ENCODE measurements at places on chromosomes 6 and 20.

- DNase-seq: no peak
Measured at GRCh38 chr6:82842721-82843120, 222.9 kb downstream of the UBE3D start.

GRCh38 chr20:45835825-45836224 is 2.2 kb downstream of the SNX21 start:
- peak; percentile 50 for DNase-seq

DNA sequence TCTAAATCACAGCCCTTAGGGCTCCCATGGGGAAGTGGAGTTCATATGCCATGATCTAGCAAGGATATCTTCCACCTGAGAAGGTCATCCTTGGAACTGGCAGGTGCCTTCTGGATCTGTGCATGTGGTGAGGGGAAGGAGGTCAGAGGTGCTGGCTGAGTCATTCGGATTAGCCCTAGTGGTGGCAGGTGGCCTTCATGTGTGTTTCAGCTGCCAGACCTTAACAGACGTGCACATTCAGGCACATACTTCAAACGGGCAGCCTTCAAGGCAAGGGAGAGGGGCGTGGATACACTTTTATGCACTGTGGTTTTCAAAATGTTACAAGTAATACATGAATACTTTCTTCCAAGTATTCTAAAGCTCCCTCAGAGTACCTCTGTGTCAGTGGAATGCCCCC is 51.2 kb downstream of the BMP6 start:
- no peak for DNase-seq

GRCh38 chr20:55140631-55141030 is 665.2 kb downstream of the DOK5 start:
- DNase-seq: no peak

GRCh38 chr6:42047790-42048405 is 2.4 kb upstream of the TAF8 start:
- peak; percentile 30 for DNase-seq

- no peak for DNase-seq
Measured at GRCh38 chr6:25346064-25346463, 66.9 kb downstream of the CARMIL1 start.

DNA sequence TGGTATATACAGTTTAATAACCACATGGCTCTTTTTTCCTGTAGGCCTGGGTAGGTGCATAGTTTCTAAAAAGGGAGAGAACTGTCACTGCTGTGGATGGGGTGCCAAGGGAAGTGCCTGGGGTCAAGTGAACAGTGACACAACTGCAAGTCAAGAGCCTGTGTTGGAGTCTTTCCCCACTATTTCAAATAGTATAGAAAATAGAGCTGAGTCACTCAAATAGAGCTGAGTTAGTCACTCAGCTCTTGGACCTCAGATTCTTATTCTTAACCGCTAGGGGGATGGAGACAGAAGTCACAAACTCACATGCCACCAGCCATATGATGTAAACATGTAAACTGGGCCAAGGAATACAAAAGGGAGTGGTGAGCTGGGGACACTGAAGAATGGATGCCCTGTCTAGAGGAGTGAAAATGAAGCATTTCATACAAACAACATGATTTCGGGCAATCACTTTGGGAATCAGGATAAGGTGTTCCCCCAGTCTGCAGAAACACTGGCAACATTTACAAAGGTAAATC is 2.1 kb downstream of the NQO2 start:
- no peak for DNase-seq

- no peak for DNase-seq
Measured at GRCh38 chr6:121670511-121670910, 235.1 kb downstream of the GJA1 start.

DNA sequence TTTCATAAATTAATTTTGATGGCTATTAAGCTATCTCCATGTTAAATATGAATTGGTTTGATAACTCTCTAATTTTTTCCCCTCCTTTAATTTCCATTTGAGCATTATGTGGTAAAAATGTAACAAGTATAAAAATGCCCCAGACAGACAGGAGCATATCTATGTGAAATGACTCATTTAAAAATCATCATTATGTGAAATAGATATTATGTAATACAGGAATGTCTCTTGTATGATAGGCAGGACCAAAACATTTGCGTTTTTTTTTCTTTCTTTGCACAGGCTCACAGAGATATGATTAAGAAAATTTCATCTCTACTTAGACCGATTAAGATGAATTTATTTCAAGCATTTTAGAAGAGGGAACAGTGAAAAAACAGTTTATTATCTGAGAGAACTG is 95.8 kb downstream of the AKAP7 start:
- DNase-seq: no peak

- no peak for DNase-seq
Measured at GRCh38 chr6:49563006-49563886, 12.8 kb downstream of the C6orf141 start.

Data from uterus (tissue), 4 donors.